ENCODE measurements at places on chromosomes 7 and 10.

GRCh38 chr7:7051206-7051877 lies 131.0 kb upstream of the C1GALT1 start:
- no peak for DNase-seq

DNA sequence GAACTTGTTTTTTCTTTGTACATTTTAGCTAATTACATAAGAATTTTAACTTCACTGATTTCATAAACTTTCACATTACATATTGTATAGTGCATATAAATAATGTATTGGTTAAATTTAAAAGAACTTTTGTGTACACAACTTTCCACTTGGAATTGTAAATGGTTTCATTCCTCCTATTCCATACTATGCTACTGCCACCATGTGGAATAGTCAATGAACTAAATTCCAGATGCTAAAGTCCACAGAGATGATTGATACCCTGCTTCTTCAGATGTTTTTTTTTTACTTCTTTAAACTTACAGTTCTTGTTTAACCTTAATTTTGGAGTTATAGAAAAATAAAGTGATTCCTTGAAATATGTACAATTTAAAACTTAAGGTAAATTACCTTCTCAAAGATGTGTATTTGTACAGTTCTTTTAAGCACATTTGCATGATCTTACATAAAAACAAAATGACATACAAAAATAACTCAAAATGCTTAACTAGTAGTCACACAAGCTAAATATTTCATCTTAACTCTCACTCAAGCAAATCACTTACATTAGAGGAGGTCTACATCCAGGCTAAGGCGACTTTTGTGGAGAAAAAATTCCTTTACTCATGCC lies 247.6 kb upstream of the HGF start:
- DNase-seq = peak; percentile 47

DNA sequence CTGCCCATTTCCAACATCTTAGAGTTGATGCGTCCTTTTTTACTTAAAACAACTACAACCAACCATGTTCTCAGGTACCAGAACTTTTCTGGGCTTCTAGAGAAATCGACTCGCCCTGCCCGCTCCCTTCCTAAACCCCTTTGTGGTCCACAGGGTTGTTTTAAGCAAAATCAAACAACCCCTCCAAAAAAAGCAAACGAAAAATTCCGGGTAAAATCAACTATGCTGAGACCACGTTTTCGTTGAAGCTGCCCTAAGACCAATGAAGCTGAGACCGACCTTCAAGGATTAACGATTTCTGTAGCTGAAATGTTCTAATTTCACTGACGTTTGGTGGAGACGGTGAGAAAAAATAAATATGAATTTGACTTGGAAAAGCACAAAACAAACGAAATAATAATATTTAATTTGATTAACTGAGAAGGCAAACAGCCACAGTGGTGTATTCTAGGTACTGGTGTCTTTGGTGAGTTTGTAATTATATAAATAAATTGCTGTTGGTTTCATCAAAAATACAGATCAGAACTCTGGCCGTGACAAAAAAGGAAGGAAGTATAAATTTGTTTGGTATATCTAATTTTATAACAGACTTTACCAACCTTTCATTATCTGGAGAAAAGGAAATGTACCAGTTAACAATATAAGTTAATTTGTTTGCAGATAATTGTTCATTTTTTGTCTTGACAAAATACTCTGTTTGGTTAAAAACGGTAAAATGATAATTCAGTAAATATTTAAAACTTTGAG lies 4.7 kb upstream of the IGF2BP3 start:
- no peak for DNase-seq

- no peak for DNase-seq
Measured at GRCh38 chr7:138170959-138171703, 94.9 kb downstream of the AKR1D1 start.

GRCh38 chr7:151008143-151008510 lies 16.2 kb downstream of the ATG9B start:
- DNase-seq = no peak

Data from A549 (cell line).